ENCODE measurements at places on chromosomes 16 and 17.

- DNase-seq, result no peak
Measured at GRCh38 chr16:56549744-56550385, 15.0 kb upstream of the MT4 start.

GRCh38 chr17:7380855-7381683 is at the start of gene TNK1:
Gene TNK1, plus strand, starts transcription at chr17:7381089. Its CDS starts 1,838 bp downstream, at chr17:7382927.
- no peak for DNase-seq

DNA sequence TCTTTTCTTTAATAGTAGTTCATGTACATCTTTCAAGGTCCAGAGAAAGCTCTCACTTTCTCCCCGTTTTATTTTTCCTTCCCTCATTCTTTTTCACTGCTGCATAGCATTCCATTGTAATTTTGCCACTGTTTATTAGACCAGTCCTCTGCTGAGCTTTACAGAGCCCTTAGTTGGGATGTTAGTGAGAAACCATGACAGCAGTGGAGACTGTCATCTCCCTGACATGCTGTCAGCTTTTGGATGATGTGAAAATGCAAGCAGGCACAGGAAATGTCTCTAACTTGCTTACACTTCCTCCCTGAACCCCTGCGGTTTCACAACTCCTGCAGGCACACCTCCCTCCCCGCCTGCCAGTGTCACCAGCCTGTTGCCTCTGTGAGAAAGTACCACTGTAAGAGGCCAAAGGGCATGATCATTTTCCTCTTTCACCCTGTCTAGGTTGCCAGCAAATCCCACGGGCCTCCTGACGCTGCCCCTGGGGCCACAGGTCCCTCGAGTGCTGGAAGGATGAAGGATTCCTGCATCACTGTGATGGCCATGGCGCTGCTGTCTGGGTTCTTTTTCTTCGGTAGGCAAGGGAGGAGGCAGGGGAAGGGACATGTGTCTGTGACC is at the start of gene ITGAL:
ITGAL (plus strand) TSS at position 415 of the 615 bp plus-strand sequence; CDS start at position 511, 96 bp downstream.
- no peak for DNase-seq

- DNase-seq, result no peak
Measured at GRCh38 chr16:83835586-83836566, 28.1 kb downstream of the HSBP1 start.

DNA sequence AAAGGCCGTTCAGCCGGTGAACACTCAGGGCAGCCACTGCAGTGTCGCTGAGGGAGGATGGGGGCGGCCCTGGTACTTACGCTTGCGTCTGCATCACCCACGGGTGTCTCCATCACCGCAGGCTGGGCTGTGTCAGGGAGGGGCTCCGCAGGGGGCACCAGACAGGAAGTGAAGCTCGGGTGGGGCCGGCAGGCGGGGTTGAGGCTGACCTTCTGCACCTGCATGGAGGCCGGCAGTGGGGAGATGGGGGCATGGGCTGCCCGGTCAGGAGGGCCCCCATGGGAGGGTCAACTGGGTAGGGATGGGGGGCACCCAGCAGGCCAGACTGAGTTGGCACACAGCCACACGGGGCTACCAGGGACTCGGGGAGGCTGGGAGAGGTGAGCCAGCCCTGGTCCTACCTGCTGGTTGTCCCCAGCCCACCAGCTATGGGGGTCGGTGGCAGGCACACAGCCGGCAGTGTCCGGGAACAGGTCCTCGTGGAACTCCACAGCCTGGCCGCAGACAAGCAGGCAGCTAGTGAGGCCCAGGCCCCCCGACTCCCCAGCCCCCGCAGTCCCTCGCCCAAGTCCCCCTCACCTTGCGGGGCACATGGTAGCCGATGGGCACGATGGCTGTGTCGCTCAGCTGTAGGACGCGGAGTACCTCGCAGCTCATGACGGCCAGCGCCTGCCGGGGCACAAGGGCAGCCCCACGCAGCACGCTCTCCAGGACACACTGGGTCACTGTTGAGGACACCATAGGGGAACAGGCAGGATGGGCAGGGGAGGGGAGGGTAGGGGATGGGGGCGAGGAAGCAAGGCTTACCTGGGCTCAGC is 7.2 kb upstream of the VASN start:
- no peak for DNase-seq

GRCh38 chr17:38687286-38687685 is 12.5 kb upstream of the EPOP start:
- DNase-seq, result no peak

DNA sequence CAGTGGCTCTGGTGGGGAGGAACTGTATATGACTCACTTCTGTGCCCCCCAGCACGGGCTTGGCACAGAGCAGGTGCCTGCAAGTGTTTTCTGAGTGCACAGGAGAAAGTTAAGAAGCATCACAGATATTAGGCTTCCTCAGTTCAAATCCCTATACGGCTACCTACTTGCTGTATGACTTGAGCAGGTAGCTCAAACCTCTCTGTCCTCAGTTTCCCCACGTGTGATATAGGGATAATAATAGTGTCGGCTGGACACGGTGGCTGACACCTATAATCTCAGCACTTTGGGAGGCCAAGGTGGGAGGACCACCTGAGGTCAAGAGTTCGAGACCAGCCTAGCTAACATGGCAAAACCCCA is 95.7 kb downstream of the C16orf78 start:
- DNase-seq, result no peak

DNA sequence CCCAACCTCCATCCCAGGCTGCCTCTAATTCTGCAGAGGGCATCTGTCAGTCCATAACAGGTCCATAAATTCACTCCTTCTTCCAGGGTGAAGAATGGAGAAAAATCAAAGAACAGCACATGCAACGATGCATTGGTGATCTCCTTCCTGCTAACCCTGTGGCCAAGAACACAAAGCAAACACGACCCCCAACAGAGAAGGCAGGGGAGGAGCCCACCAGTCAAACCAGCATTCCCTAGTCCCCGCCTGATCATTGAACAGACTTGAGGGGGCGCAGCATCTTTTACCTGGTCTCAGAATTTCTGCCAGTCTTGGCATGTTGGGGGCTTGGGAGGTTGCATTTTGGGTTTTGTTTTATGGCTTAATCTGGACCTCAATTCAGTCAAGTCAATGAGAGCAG is 476.0 kb downstream of the SLC39A11 start:
- no peak for DNase-seq

DNA sequence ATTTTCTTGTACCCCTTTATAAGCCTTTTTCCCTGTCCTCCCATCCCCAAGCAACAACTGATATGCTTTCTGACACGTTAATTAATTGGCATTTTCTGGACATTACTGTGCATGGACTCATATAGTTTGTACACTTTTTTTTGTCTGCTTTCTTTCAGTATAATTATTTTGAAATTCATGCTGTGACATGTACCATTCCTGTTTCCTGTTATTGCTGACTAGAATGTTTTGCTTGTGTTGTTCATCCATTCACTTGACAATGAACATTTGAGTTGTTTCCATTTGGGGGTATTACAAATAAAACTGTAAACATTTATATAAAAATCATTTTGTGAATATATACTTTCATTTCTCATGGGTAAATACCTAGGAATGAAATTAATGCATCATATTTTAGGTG is 50.6 kb downstream of the RBBP6 start:
- DNase-seq, result no peak

DNA sequence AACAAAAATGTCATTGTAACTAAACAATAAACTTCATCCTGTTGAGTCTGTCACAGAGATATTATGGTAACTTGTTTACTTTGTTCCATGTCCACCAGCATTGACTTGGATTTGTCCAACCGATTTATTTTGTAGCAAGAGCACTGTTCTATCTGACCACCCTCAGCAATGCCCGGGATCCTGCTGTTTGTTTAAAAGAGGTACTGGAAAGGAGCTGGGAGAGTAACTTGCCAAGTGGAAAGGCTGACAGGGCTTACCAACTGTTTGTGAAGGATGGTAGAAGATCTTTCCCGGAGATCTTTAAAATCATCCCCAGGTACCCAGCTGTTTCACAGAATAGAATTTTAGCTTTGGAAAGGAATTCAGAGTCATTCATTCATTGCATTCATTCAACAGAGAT is 59.1 kb upstream of the BCAR1 start:
- no peak for DNase-seq

- DNase-seq, result no peak
Measured at GRCh38 chr17:58352596-58353388, 791 bp upstream of the SUPT4H1 start.

GRCh38 chr16:46927273-46927672 is 43.1 kb downstream of the GPT2 start:
- DNase-seq, result no peak

GRCh38 chr16:57807968-57808528 is 5.8 kb upstream of the KIFC3 start:
- DNase-seq, result peak; percentile 88

DNA sequence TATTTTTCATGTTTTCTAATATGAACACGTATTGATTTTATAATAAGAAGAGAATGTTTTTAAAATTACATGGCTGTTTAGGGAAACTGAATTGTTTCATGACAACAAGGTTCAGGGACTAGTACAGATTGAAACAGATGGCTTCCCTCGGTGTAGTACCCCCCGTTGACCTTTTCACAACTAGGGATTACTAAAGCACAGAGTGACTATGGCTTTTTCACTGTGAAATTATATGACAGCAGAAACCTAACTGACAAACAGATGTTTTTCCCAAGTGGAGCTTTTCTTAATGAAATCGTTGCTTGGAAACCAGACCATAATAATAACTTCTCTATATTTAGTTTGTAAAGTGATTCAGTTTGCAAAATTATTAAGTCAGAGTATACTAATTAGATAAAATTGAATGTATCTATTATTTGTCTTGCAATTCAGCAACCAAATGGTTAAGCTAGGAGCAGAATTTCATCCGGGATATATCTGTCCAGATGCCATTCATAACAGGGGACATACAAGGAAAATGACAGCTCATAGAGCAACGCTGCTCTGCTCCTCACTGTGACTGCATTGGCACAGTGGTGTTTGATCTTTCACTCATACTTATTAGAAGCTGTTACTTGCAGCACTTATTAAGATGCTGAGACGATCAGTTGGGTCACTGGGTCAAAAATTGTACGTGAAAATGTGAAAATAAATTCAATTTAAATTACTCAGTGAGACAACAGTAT is 111.7 kb downstream of the TANGO6 start:
- DNase-seq, result no peak

DNA sequence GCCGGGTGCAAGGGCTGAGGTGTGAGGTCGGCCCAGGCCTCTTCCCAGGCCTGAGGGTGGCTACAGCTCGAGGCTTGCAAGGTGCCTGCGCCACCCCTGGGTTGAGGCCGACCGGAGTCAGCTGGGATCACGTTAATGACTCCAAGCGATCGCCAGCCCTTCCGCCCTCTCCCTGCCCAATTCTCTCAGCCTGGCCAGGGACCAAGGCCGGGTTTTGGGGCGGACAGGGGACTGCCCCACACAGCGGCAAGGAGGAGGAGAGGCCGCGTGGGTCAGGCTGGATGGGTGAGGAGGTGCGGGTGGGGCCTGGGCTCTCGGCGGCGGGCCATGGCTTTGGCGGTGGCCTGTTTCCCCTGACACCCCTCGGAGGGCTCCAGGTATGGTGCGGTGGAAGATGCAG is 3.2 kb upstream of the WDR24 start:
- DNase-seq, result no peak

GRCh38 chr17:7146115-7146514 is 31.5 kb upstream of the ASGR2 start:
- no peak for DNase-seq

- no peak for DNase-seq
Measured at GRCh38 chr16:67883146-67883871, 1.4 kb upstream of the NRN1L start.

GRCh38 chr17:73283841-73284282 is 22.2 kb upstream of the CPSF4L start:
- no peak for DNase-seq

DNA sequence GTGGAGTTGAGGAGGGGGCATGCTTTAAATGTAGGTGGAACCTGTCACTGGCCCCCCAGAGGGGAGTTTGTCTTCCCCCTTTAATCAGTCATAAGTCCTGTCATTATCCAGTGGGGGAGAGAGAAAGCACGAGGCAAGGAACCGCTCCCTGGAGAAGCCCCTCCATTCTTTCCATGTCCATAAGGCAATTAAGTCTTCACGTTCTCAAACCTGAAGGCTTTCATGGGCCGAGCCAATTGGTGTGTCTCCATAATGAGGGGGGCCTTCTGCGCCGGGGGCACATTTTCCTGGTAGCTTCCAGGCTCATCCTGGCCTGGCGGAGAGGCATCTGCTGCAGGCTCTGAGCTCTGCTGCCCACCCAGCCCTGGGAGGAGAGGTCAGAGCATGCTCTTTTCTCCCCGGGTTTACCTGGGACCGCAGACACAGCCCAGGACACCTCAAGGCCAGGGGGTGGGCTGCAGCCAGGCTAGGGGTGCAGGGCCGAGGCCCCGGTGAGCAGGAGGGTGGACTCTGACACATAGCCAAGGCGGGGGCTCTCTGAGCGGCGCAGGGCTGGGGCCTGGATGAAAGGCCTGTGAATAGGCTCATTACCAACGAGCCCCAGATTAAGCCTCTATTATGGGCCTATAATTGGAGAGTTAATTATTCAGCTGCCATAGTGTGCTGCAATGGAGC is 42.5 kb downstream of the C16orf78 start:
- DNase-seq, result no peak

DNA sequence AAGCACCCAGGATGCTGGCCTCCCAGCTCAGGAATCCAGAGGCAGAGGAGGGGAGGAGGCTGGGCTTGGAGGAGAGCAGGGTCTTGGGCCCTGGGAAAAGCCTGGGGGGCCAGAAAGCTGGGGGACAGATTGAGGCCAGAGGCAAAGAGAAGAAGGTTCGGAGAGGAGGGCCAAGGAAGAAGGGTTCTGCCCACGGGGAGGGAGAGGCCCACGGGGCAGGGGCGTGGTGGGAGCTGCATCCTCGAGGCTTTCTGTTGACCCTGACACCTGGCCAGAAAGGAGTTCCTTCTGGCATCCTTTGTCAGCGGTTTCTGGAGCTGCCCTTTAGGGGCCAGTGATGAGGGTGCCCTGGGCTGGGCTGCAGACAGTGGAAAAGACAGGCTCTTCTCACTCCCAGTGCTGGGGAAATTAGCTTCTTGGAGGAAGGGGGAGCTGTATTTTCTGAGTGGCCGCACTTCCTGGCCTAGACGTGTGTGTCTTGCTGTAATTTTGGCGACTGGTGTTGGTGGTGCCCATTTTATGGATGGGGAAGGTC is 308.7 kb downstream of the SEC14L1 start:
- DNase-seq, result no peak

GRCh38 chr17:10651927-10652326 is 5.2 kb downstream of the MYH3 start:
- no peak for DNase-seq

DNA sequence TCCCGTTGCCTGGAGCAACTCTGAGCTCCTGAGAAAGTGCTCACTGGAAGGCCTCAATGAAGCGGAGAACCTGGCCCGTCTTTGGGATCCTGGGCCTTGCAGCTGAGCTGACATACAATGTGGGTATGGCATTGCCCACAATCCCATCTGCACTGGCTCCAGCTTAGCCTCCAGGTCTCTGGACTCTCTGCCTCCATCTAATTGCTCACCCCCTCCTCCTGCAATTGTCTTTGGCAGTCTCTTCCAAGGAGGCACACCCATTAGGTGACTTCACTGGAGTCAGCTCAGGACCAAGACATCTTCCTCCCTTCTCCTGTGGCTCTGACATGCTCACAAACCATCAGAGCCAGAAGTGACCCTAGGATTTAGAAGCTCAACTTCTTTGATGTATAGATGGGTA is 1.5 kb downstream of the DLX4 start:
- DNase-seq, result no peak
